HL-60 (cell line): ENCODE measurements at places on chromosomes 6 and 20.

DNA sequence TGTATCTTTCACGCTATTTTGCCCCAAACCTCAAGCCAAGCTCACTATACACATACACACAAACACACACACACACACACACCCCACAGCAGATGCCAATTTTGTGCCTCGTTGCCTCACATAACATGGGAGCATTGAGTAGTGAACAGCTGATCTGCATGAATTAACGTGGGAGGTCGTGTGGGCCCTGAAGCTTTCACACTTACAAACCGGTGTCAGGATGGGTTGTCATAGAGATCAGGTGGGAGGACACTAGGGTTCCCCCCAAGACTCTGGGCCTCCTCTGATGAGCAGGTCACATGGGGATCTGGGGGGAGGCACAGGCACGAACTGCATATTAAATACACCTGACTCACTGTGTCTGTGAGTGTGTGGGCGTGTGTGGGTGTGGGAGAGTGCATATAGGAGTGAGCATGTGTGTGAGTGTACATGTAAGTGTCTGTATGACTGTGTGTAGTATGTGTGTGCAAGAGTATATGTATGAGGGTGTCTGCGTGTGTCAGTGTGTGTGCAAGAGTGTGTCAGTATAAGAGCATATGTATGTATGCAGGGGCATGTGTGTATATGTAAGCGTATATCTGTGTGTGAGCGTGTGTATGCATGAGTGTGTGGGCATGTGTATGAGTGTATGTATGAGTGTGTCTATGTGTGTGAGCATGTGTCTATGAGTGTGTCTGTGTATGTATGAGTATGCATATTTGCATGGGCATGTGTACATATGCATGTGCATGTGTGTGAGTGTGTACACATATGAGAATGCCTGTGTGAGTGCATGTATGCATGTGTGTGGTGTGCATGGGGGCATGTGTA is 370.4 kb downstream of the PREX1 start:
- no peak for DNase-seq

DNA sequence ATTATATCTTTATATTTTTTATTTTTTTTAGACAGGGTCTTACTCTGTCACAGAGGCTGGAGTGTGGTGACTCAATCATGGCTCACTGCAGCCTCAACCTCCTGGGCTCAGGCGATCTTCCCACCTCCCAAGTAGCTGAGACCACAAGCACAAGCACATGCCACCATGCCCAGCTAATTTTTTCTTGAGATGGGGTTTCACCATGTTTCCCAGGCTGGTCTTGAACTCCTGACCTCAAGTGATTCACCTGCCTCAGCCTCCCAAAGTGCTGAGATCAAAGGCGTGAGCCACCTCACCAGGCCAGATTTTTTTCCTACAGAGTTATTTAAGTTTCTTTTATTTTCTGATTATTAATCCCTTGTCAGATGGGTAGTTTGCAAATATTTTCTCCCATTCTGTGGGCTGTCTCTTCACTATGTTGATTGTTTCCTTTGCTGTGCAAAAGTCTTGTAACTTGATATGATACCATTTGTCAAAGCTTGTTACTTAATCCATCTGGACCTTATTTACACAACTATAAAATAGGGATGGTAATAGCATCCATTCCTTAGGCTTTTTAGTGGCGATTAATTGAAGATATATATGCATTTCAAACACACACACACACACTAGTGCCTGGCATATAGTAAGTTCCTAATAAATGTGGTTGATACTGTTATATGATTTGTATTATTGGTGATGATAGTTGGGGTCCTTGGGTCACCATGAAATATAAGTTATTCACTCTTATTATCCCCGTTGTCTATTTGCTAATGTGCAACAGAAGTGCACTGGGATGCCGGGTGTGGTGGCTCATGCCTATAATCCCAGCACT is 187.1 kb downstream of the BCAS1 start:
- no peak for DNase-seq

DNA sequence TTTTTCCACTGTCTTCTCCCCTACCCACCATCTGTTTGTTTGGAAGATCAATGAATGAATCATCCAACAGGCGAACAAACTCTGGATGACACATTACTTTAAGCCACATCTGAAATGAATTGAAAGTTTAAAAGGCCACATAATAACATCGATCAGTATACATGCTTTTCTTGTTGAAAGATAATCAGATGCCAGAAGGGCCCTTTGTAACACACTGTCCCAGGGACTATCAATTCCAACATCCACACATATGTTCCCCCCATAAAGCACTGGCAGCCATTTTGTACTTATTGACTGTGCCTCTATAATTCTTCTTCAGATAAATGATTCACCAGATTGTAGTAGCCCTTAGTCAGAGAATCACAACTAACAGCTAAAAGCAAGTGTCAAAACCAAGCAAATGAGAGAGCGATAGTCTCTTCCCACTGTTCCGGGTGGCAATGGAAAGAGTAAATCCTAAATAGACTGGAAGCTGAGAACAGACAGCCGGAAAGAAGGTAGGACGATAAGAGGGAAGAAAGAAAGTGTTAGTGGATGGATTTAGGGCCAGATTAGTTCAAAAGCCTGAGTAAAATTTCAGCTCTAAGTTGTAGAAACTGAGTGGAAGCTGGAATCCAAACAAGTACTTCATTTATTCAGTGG is 184.9 kb upstream of the TENT5A start:
- no peak for DNase-seq

DNA sequence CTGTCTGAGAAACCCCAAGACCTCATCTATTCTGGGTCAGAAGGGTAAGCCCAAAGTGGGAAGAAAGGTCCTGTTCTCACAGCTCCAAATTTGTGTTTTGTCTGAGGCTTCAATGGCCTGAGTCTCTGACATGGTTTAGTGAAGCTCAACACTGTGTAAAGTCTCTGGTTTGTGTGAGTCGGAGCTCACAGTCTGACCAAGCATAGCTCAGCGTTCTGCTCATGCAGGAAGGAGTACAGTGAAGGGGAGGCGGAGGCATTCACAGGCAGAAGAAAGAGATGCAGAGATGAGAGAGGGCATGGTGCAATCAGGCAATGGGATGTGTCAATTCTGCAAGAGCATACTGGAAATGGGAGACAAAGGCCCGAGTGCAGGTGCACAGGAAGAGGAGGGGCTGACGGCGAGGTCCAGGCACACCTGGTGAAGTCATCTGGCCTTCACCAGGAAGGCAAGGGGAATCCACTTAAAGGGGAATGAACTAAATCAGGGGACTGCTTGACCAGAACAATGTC is 463.0 kb upstream of the AGPAT4 start:
- no peak for DNase-seq

DNA sequence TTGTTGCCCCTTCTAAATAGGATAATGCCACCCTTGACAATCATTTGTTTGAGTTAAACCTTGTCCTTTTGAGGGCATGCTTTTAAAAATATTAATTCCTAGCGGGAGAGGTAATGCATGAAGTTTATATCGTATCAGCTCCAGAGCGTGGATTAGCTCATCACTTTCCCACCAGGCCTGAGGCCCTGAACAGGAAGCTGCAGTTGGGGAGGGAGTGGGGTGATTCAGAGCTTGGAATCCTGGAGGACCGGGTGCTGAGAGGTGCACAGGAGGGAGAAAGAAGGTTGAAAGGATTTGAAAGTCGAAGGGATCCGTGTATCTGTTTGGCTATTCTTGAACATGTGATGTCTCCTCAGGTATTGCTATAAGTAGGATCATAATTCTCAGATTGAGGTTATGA is 25.0 kb downstream of the ZDHHC14 start:
- no peak for DNase-seq

DNA sequence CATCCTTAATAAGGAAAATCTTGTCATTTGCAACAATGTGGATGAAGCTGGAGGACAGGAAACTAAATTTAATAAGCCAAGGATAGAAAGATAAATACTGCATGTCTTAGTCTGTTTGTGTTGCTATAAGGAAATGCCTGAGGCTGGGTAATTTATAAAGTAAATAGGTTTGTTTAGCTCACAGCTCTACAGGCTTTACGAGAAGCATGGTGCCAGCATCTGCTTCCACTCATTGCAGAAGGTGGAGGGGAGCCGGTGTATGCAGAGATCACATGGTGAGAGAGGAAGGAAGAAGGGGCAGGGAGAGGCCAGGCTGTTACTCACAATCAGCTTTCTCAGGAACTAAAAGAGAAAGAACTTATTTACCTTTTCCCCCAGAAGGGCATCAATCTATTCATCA is 118.9 kb upstream of the SMLR1 start:
- DNase-seq: no peak

- DNase-seq: no peak
These were observed 26.4 kb downstream of the EPB41L2 start for GRCh38 chr6:131036601-131037000.
